ENCODE measurements at places on chromosomes 1 and 21.

- H3K4me1 ChIP-seq, result peaks cover 36% of the 10 kb centered on the region
- H3K27ac ChIP-seq, result peak within 1 kb of the TSS; percentile 99
- H3K4me3 ChIP-seq, result peak within 1 kb of the TSS; percentile 100
Observed at GRCh38 chr1:46340404-46341221, at the start of gene NSUN4. NSUN4 (plus strand) TSS chr1:46340807; CDS start chr1:46340827, 20 bp downstream.

- no peaks in the 10 kb centered on the region for H3K36me3 ChIP-seq
- H3K4me1 ChIP-seq, result peaks cover 2% of the 10 kb centered on the region
- no peak overlapping the region for H3K4me3 ChIP-seq
- DNase-seq, result peak; percentile 44
- H3K27me3 ChIP-seq, result peaks cover 6% of the 10 kb centered on the region
Observed at GRCh38 chr1:41313661-41314131, 47.5 kb upstream of the FOXO6 start.

DNA sequence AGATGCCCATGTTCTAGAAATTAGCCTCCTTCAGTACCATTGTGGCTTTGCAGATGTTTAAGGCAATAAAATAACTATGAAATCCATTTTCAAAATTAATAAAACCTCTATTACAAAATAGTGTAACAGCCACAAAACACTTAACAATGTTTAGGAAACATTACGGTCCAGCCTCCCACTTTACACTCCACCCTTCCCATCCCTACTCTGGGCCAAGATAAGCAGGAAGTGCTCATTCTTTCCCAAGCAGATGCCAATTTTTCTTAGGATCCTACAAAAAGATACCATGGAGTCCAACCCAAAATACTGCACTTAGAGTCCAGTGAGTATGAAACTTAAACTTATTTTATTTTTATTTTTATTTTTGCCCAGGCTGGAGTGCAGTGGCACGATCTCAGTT is 150.8 kb downstream of the NR5A2 start:
- H3K27ac ChIP-seq, result no peak overlapping the region
- H3K27me3 ChIP-seq, result peaks cover 25% of the 10 kb centered on the region
- H3K36me3 ChIP-seq, result no peaks in the 10 kb centered on the region
- DNase-seq, result no peak
- no peak overlapping the region for H3K4me3 ChIP-seq
- no peaks in the 10 kb centered on the region for H3K4me1 ChIP-seq

DNA sequence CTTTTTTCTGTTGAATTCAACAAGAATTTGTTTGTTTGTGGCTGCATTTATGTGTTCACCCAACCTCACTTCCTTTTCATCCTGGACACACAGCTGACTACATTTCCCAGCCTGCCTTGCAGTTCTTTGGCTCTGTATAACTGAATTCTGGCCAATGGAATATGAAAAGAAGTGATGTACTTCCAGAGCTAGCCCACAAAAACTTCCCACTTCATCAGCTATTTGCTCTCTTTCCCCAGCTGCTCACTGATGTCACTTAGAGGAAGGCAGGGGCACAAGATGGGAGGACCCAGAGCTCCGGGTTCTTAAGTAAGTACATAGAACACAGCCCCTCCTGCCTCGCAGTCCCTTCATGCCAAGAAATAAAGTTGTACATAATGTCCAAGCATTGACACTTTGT is 235.0 kb upstream of the FGGY start:
- no peak overlapping the region for H3K4me3 ChIP-seq
- DNase-seq, result no peak
- no peak overlapping the region for H3K27ac ChIP-seq
- H3K4me1 ChIP-seq, result peaks cover 25% of the 10 kb centered on the region
- H3K27me3 ChIP-seq, result no peaks in the 10 kb centered on the region

- peaks cover 52% of the 10 kb centered on the region for H3K27me3 ChIP-seq
- H3K36me3 ChIP-seq, result no peaks in the 10 kb centered on the region
- no peaks in the 10 kb centered on the region for H3K4me1 ChIP-seq
- no peak for DNase-seq
- no peak overlapping the region for H3K27ac ChIP-seq
Observed at GRCh38 chr1:20590306-20590777, 1.4 kb downstream of the CDA start.

DNA sequence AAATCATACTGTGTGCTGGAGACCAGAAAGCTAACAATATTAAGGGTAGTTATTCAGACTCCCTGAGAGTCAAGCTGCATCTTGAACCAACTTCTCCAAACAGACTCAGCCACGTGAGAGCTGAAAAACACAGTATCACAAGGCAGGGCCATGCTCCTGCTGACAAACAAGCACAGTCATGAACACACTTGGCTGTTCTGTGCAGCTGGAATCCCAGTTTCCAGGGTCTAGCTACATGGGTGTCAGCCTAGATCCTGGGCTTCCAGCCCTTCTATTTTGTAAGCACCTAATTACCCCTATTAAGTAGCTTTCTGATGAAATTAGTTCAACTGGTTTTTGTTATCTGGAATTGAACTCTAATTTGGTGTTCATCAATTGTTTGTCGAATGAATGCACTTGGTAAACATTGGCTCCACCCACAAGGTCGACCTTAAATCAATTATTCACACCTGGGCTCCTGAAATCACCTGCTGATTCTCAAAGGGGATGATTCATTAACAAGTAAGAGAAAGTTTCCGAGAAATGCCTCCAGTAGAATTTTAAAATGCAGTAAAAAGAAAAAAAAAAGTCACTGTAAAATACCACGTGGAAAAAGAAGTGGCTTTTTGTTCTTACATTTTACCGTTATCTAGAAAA is 179.3 kb downstream of the ZC3H11B start:
- H3K36me3 ChIP-seq, result no peaks in the 10 kb centered on the region
- no peak for DNase-seq
- H3K4me3 ChIP-seq, result no peak overlapping the region
- no peaks in the 10 kb centered on the region for H3K4me1 ChIP-seq

- H3K4me1 ChIP-seq, result no peaks in the 10 kb centered on the region
- H3K27me3 ChIP-seq, result no peaks in the 10 kb centered on the region
- peaks cover 36% of the 10 kb centered on the region for H3K36me3 ChIP-seq
- H3K4me3 ChIP-seq, result no peak overlapping the region
- H3K27ac ChIP-seq, result no peak overlapping the region
Observed at GRCh38 chr1:150352866-150353265, 11.1 kb upstream of the RPRD2 start.

GRCh38 chr1:43549921-43550597 is 19.4 kb downstream of the PTPRF start:
- no peak overlapping the region for H3K27ac ChIP-seq
- no peak for DNase-seq
- no peaks in the 10 kb centered on the region for H3K36me3 ChIP-seq

DNA sequence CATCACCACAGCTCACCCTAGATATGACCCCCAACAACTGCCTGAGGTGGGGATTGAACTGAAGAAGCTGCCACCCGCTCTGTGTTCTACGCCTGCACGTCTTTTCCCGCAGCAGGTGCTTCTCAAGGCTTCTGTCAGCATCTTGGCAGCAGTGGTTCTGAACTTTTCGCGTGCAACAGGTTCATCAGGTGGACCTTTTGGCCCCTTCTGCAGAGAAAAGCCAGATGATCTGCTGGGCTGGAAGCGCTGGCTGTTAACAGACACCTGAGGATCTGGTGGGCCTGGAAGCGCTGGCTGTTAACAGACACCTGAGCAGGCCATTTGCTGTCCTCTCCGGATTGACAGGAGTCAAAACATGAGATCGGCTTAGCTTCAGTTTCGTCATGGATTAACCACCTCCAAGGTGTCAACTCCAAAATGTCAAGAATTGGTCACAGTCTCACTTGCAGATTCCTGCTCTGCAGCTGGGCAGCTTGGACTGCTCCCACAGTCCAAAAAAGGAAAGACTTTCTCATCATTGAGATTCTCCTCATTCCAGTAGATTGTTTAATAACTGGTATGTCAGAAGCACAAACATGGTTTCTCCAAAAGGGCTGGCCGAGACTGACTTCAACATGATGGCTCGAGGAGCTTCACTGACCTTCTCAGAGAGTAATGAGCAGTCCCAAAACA is 4.7 kb downstream of the C1orf174 start:
- H3K4me1 ChIP-seq, result peaks cover 40% of the 10 kb centered on the region
- peaks cover 29% of the 10 kb centered on the region for H3K36me3 ChIP-seq
- no peaks in the 10 kb centered on the region for H3K27me3 ChIP-seq
- H3K27ac ChIP-seq, result no peak overlapping the region
- DNase-seq, result no peak

- no peak for DNase-seq
- H3K4me3 ChIP-seq, result no peak overlapping the region
- no peak overlapping the region for H3K27ac ChIP-seq
- H3K27me3 ChIP-seq, result no peaks in the 10 kb centered on the region
- no peaks in the 10 kb centered on the region for H3K36me3 ChIP-seq
- H3K4me1 ChIP-seq, result peaks cover 20% of the 10 kb centered on the region
Observed at GRCh38 chr1:202170726-202171125, 10.3 kb upstream of the PTPN7 start.

GRCh38 chr1:229169399-229169798 is 101.5 kb upstream of the RAB4A start:
- H3K4me1 ChIP-seq, result peaks cover 4% of the 10 kb centered on the region
- DNase-seq, result no peak
- H3K36me3 ChIP-seq, result no peaks in the 10 kb centered on the region

GRCh38 chr21:23394458-23394857 is 2212.8 kb downstream of the MRPL39 start:
- H3K27me3 ChIP-seq, result no peaks in the 10 kb centered on the region
- no peak overlapping the region for H3K27ac ChIP-seq
- no peaks in the 10 kb centered on the region for H3K4me1 ChIP-seq
- H3K4me3 ChIP-seq, result no peak overlapping the region
- DNase-seq, result no peak

DNA sequence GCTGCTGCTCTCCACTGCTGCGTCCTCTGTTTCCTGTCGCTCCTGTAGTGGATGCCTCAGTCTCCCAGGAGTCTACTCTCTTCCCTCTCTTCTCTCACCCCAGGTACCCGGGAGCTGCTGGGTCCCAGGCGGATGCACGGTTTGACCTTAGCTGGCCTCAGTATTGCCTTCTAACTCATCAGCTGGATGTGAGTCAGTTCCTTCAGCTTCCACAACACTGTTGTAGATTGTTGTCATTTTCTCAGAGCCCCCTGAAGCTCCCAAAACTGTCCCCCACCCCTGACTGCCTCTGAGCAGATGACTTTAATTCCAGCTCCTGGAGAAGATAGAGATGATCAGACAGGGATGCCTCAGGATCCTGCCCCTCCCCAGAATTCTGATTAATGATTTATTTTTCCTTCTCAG is 7.2 kb downstream of the CNIH3 start:
- peak; percentile 72 for DNase-seq
- peaks cover 17% of the 10 kb centered on the region for H3K36me3 ChIP-seq
- peaks cover 55% of the 10 kb centered on the region for H3K4me1 ChIP-seq
- H3K27me3 ChIP-seq, result peaks cover 21% of the 10 kb centered on the region
- H3K4me3 ChIP-seq, result peak overlapping the region; percentile 57
- H3K27ac ChIP-seq, result peak overlapping the region; percentile 96

DNA sequence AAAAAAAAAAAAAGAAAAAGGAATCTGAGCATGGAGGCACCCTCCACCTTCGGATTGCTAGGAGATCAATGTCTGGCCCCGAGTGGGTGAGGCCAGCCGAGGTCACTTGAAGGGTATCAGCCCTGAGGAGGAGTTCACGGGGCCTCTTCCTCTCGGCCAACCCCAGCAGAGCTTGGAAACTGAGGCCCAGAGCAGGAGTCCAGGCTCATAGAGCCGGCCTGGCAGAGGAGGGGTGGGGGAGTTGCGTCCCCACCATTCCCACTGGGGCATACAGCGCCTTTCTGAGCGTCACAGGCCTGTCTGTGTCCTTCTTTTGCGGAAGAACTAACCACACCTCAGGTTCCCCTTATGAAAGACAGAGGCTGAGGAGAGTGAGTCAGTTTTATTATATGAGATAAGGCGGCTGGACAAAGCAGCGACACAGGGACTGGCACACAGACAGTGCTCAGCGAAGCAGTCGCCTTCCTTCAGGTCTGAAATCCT is 17.1 kb upstream of the EPHA2 start:
- no peak for DNase-seq
- H3K27ac ChIP-seq, result no peak overlapping the region
- peaks cover 21% of the 10 kb centered on the region for H3K27me3 ChIP-seq
- peaks cover 7% of the 10 kb centered on the region for H3K4me1 ChIP-seq

DNA sequence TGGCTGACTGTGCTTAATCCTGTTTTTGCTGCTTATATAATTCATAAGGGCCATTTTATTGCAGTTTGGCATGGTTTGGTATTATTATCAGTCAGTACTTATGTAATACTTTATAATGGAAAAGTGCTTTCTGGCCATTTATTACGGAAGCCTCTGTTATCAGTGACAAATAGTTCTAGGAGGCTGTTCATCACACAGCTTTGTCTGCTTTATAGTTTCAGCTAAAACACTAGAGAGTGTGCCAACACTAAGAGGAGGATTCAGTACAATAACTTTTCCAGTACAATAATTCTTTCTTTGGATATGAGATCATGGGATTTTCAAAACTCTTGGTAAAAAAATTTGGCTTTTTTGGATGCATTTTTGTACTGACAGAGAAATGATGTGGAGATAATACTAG is 102.9 kb upstream of the PTGFR start:
- H3K4me1 ChIP-seq, result no peaks in the 10 kb centered on the region
- no peak overlapping the region for H3K4me3 ChIP-seq
- H3K36me3 ChIP-seq, result no peaks in the 10 kb centered on the region
- DNase-seq, result no peak
- peaks cover 3% of the 10 kb centered on the region for H3K27me3 ChIP-seq
- H3K27ac ChIP-seq, result no peak overlapping the region

DNA sequence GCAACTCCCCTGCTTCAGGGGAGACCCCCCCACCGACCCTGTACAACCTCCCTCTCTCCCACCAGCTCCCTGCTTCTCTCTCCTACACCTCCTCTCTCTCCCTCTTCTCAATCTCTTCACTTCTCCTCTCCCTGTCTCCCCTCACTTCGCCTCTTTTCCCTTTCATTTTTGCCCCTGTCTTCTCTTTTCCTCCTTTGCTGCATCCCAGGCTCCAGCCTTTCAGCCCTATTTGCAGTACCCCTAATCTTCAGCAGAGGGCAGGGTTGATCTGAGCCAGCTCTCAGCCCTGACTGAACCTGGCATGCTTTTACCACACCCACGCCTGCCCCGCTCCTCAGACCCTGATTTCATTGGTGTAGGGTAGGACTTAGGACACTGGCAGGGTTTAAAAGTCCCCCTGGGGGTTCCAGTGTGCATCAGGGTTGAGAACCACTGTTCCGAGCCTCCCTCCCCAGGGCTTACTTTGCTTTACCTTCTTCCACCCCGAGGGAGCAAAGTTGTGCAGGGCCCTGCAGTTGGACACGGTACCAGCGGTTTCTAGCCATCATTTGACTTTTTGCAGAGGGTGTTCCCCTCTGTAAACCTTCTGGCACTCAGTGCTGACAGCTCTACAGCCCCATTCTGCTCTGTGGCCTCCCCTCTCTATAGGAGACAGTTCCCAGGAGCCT is 67.3 kb upstream of the CNTN2 start:
- peaks cover 20% of the 10 kb centered on the region for H3K4me1 ChIP-seq
- no peak overlapping the region for H3K27ac ChIP-seq
- H3K4me3 ChIP-seq, result no peak overlapping the region

GRCh38 chr1:18299441-18300338 is 181.0 kb upstream of the KLHDC7A start:
- no peak overlapping the region for H3K4me3 ChIP-seq
- no peak for DNase-seq
- no peak overlapping the region for H3K27ac ChIP-seq
- no peaks in the 10 kb centered on the region for H3K36me3 ChIP-seq
- H3K27me3 ChIP-seq, result no peaks in the 10 kb centered on the region

All from activated CD8-positive, alpha-beta memory T cell treated with anti-CD3 and anti-CD28 coated beads, Interleukin-2, amount 10 ng/mL, durations not matched to agents 7 days and 5 days (primary cell).